ENCODE measurements at places on chromosomes 5 and 9.

GRCh38 chr5:40655138-40655537, 24.6 kb upstream of the PTGER4 start:
- DNase-seq: no peak

DNA sequence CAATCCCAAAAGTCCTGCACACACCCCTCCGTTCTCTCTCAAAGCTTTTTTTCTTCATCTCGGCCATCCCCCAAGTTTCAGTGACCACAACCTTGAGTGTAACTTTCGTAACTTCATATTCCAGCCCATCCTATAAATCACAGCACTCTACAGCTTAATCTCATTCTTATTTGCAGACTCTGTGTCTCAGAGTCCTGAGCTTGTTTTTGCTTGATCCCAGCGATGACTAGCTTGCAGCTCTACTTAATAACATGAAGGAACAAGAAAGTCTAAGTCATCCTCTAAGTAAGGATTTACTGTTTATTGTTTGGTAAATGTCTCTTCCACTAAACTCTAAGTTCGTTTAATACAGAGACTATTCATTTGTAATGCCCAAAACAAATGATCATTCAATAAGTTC, 2.6 kb upstream of the SPDL1 start:
- DNase-seq: no peak

DNA sequence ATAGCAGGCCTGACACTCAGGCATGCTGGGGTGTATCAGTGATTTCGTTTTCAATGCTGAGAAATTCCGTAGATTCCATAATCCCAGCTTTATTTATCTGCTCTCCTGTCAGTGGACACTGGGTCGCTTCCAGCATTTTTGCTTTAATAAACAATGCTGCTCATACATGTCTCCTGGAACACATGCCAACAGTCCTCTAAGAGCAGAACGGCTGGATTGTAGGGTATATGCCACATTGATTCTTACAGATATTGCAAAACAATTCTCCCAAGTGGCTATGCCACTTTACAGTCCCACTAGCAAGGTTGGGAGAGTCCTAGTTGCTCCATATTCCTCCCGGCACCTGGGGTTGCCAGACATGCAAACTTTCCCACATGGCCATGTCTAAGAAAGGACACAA, 81.9 kb downstream of the RAPGEF1 start:
- DNase-seq: no peak

DNA sequence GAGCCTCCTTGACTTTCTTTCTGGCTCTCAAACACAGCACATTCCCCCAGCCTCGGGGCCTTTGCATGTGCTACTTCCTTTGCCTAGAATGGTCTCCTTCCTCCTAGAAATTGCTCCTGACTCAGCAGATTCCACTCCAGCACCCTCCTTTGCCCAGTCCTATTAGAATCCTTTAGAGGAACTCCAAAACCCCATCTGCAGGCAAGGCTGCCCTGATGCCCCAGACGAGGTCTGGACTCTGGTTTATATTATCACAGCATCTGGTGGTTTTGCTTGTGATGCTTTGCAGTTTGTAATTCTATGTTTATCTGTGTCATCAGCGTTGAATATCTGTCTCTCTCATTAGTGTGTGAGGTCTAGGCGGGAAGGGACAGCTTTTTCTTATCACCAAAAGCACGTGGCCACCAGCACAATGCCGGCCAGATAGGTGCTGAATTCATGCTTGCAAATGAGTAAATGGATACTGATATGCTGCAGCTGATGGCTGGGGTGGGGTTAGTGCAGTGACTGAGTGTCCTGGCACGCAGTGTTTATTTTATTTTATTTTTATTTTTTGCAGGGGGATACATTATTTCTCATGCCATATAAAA, 30.0 kb upstream of the ANKH start:
- no peak for DNase-seq

- no peak for DNase-seq
Measured at GRCh38 chr5:139693676-139694364, 45.7 kb downstream of the CXXC5 start.

DNA sequence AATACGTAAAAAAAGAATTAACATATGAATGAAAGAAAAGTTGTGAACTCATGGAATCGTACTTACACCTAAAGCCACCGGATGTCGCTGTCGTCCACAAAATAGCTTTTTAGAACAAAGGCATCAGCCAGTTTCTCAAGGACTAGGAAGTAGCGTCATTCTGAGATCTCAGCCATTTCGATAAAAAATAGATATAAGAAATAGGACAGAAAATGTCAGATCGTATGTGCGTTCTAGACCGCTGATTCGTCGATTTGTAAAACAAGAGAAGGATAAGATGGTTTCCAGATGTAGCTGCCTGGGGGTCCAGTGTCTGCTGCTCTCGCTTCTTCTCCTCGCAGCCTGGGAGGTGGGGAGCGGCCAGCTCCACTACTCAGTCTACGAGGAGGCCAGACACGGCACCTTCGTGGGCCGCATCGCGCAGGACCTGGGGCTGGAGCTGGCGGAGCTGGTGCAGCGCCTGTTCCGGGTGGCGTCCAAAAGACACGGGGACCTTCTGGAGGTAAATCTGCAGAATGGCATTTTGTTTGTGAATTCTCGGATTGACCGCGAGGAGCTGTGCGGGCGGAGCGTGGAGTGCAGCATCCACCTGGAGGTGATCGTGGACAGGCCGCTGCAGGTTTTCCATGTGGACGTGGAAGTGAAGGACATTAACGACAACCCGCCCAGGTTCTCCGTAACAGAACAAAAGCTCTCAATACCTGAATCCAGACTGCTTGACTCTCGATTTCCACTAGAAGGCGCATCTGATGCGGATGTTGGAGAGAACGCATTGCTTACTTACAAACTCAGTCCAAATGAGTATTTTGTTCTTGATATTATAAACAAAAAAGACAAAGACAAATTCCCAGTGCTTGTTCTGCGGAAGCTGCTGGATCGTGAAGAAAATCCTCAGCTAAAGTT, at the start of gene PCDHA10:
Gene PCDHA10 (plus strand): TSS at position 126 of the 903 bp plus-strand sequence. CDS start 152 bp downstream, at position 278.
- no peak for DNase-seq

GRCh38 chr5:157188270-157188669, 7.6 kb downstream of the ITK start:
- no peak for DNase-seq

DNA sequence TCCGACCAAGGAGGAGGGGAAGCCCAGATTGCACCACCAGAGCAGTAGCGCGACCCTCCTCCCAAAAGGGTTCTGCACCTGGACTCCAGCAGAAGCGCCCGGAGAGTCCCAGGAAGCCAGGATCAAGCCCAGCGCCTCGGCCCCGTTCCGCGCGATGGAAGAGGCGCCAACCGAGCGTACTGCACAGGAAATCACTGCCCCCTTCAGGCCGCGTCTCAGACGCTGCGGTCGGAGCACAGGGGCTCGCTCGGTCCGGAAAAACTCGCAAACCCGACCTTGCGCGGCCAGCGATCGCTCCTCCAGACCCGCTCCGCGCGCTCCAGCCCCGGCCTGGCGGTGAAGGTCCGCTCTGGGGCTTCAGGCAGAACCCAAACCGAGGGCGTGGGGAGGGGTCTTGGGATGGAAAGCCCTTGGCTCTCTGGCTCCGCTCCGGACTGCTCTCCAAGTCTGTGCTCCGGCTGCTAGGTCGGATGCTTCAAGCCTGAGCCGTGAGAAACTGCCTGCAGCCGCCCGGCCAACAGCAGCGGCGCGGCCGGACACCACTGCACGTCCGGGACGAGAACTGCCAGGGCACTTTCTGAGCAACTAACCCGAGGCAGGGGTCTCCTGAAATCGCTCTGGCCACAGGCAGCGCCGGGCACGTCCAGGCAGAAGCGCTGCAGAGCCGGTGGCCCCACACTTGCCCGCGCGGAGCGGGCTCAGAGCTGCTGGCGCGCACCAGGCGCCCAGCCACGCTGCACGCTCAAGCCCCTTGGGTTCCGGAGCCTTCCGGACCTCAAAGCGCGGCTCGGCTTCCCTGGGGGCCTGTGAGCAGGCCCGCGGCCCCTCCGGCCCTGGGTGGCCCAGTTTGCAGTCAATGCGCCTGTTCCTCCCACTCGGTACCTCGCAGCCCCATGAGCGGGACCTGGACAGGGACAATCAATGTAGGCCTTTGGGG, 1.3 kb downstream of the GABBR2 start:
- DNase-seq: no peak

DNA sequence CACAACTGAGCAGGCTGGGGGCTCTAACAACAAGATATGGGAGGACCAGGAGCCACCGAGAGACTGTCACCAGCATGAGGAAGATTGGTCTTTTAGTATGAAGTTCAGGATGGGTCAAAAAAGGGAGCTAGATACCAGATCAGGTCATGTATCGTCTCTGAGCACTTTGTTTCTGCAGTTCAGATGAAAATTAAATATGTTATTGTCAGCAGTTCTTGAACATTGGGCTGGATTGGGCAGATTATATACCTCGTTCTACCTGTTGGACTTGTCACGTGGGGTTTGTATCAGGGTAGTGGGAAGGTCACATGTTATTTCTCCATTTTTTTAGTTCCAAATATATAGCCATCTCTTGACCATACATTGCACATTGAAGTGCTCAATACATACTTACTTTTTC, 47.3 kb downstream of the RCL1 start:
- DNase-seq: no peak

DNA sequence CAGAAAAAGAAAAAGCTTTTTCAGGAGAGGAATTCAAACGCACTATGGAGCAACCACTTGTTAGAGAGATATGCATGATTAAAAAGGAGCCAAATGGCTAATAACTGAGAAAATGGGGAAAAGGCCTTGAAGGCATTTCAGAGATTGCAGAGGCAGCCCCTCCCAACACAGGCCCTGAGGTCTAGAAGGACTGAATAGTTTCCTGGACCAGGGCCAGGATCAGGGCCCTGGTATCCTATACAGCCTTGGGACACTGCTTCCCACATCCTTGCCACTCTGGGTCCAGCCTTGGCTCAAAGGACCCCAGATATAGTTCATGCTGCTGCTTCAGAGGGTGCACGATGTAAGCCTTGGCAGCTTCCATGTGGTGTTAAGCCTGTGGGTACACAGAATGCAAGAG, 20.7 kb upstream of the FEM1C start:
- no peak for DNase-seq

DNA sequence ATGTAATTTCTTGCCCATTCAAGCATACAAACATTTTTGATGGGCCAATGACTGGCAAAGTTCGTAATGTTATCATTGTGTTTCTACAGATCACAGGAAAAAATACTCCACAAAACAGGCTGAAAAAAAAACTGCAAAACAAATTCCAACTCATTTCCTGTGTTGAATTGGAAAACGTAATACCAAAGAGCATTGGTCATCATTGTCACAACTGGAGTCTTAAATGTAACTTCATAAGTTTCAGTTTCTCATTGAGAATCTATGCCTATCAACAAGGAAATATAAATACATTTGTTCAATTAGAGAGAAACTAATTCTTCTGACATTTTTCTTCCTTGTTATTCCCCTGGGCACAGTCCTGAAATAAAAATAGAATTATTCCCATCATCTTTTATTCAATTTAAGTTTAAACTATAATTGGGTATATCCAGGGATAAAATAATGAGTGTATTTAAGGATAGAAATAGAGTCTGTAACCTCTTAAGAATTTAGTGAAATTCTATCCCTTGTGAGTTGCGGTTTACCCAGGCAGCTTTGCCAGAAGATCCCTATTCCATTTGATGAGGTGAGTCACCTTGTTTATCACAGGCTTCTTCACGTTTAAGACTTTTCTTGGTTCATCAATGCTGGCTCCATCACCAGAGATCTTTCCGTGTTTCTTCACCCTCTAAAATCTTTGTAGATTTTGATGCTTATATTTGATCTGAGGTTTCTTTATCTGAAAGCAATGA, 112.7 kb upstream of the ITGA1 start:
- DNase-seq: no peak

DNA sequence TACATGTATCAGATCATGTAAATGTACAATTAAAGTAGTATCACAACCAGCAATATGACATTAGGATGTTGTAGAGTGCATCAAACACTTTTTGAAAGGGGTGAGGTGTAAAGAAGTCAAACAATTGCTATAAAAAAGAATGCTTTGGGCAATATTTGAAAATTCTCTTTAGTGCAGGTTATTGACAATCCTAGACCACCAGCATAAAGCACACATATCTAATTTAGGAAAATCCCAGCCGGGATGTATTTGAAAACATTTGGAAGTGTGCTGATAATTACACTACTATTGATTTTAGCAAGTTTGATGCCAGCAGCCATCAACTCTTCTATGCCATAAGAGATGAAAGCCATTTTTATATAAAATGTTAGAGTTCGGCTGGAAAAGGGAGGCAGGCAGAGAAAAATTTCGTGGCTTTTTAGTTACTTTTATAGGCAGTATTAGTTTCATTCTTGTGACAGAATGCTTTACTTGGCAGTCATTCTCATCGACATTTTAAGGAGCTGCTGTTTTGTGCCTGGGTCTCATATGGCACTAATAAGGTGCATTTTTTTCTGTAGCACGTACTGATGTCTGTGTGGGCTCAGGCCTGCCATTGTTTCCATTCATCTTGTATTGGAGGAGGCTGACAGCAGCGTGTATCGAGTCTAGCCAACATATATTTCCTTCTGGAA, 285.7 kb downstream of the AOPEP start:
- no peak for DNase-seq

GRCh38 chr9:135086597-135087488, 625 bp upstream of the OLFM1 start:
- no peak for DNase-seq

GRCh38 chr9:93894691-93895079, 60.5 kb downstream of the BARX1 start:
- DNase-seq: no peak

- DNase-seq: no peak
Measured at GRCh38 chr9:108003526-108003925, 514.0 kb upstream of the KLF4 start.

DNA sequence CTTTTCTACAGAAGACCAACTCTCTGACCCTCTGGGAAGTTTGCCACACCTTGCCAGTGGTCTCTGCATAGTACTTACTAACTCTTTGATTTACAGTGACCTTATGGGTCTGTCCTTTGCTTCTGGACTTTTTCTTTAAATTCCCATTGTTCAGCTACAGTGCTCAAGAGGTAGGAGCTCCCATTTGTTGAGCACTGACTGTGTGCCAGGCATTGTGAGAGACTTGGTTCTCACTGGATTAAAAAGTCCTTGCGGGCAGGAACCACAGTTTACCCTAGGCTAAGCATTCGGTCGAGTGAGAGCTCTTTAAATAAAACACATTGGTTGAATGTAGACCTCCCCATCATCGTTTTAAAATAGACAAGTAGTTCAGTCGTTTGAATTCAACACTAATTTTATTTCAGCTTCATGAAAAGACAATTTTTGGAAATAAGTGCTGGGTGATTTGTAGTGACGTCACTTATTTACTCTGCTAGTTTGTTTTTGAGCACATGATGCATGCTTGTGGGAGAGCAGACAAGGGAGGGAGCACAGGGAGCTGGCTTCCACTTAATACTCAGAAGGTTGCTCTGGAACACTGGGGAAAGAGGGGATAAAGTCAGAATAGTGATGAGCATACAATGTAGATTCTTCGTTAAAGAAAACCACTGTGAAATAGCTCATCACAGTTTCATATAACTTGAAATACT, 27.1 kb downstream of the RASGRF2 start:
- no peak for DNase-seq

GRCh38 chr9:35487081-35487480, 2.8 kb upstream of the RUSC2 start:
- no peak for DNase-seq

Measured in hematopoietic multipotent progenitor cell treated with erythropoietin and hydrocortisone succinate and interleukin-3 and kit ligand, for 17 days (in vitro differentiated cells).